ENCODE measurements at places on chromosomes 6 and 20.

- peak; percentile 74 for DNase-seq
Observed at GRCh38 chr6:8075185-8075584, 11.0 kb upstream of the BLOC1S5 start.

GRCh38 chr6:39217177-39217864, 12.0 kb downstream of the KCNK5 start:
- peak; percentile 66 for DNase-seq

DNA sequence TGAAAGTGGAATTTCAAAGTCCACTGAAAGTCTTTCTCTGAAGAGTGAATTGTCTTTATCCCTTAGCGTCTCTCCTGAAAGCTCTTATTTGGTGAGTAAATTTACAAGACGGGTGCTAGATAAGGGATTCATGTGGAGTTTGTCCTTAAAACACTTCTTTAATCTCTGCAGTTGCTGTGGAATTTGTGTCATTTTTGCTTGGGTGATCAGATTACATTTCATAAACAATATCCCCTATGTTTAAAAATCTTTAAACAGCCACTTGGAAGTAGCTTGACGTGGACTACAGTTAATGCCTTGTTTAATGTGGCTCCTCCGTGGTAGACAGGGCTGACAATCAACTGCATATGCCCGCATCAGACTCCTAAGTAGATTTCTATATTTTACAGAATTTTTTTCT, 175.4 kb upstream of the ZNF217 start:
- DNase-seq: no peak

GRCh38 chr6:51350308-51350904, 531.7 kb downstream of the TFAP2B start:
- peak; percentile 8 for DNase-seq

DNA sequence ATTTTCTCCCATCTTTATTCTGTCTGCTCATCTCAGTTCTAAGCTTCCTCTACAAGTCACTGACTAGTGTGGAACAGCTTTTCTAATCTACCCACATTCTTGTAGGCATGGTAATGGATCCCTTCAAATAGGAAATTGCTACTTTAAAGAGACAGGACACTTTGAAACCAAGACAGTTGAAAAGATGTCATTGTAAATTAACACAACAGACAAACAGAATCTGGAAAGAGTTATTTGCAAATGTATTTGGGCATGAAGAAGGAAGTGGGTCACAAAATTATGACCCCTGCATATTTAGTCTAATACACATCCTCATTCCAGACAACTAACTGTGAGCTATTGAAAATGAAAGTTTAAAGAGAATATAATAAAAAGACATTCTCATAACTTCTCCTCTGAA, 298.2 kb upstream of the MARCKS start:
- peak; percentile 12 for DNase-seq

- DNase-seq: peak; percentile 56
Observed at GRCh38 chr6:107652526-107653182, 162.7 kb downstream of the SOBP start.

GRCh38 chr6:151999194-151999593, 191.7 kb downstream of the ESR1 start:
- DNase-seq: no peak

DNA sequence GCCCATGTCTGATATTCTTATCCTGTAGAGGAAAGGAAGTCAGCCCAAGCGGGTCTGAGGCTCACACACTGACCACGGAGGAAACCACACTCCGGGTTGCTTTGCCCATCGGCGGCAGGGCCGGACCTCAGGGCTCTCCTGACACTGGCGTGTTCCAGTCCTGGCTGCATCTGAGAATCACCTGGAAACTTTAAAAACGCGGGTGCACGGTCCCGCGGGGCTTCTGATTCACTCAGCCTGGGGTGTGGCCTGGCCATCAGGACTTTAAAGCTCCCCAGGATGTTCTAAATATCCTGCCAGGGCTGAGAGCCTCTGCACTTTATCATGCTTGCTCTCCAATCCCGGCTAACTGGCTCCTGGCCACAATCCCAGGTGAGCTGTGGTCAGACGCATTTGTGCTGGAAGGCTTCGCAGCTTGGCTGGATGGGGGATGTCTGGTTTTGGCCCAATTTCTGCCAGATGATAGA, 47.7 kb upstream of the DACT2 start:
- DNase-seq: no peak

DNA sequence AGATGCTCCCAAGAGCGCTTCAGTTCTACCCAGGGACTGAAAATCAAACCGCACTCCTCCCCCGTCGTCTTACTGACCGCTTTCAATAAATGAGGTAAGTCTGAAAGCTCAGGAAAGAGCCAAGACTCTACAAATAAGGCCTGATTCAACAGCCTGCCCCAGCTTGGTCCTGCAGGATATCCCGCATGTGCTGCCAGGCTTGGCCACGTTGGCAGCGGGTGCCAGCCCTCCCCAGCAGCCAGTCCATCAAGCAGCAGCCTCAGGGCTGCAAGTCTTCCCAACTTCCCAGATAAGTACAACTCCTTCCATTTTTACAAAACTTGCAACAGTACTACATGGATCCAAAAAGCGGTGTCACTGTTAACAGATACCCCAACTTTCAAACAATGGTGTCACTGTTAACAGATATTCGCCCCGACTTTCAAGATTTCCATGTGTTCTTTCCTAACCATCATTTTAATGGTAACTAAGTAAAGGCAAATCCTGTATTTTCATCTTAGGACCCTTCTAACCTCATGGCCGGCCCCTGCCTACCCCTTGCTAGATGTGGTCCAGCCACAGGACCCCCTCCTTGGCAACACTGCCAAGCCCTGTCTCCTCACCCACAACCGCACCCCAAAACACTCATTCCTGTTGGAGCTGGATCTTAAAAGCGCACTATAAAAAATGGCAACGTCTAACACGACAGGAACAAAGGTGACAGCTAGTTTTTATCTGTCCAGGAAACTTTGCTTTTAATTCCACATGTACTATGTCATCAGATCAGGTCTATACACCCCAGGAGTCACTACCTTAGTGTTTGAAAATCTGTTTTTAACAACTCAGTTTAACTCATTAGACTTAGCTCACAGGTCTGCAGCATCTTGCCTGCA, 28.0 kb downstream of the DIDO1 start:
- DNase-seq: no peak

DNA sequence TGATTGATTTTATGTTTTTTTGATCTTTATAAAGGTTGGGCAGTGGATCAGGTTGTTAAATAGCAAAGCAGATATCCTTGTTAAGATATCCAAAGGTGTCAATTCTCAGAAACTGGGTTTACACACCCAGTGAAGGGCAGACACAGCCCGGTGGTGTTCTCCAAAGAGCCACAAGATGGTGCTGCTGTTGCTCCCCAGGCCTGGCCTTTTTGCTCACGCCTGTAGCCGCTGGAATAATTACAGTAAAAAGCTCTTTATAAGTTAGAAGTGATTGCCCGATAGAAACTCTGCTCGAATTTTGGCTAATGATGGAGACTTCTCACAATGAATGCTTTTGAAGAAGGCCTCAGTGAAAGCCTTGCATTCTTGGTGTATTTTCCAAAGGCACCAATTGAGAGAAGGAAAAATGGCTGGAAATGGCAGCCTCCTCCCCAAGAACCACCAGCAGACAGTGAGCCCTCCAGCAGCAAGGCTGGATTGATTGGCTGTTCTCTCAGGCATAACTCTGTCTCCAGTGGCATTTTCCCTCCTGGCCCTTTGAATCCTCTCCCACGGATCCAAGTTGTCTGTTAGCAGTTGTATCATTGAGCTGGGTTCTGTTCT, 120.5 kb upstream of the CHD6 start:
- peak; percentile 36 for DNase-seq

DNA sequence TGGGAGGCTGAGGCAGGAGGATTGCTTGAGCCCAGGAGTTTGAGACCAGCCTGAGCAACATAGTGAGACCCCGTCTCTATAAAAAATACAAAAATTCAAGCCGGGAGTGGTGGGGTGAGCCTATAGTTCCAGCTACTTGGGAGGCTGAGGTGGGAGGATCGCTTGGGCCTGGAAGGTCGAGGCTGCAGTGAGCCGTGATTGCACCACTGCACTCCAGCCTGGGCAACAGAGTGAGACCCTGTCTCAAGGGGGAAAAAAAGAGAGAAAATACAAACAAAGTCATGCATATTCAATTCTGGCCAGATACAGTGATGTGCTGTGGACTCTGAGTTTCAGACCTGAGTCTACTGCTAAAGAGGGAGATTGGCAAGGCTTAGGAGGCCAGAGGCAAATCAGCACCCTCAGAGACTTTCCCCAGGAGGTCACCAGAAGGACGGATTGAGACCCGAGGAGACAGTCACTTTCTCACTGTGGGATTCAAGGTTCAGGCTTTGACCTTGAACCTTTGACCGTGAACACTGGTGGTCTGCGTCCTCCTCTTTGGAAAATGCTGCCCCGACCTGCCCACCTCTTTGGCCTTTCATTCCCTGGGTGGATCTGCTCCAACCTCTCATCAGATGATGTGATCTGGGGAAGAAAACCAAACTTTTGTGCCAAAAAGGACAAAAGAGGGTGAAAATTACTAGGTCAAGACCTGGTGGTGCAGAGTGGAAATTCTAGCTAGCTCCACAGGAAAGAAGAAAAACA, 31.2 kb downstream of the TGM2 start:
- no peak for DNase-seq

DNA sequence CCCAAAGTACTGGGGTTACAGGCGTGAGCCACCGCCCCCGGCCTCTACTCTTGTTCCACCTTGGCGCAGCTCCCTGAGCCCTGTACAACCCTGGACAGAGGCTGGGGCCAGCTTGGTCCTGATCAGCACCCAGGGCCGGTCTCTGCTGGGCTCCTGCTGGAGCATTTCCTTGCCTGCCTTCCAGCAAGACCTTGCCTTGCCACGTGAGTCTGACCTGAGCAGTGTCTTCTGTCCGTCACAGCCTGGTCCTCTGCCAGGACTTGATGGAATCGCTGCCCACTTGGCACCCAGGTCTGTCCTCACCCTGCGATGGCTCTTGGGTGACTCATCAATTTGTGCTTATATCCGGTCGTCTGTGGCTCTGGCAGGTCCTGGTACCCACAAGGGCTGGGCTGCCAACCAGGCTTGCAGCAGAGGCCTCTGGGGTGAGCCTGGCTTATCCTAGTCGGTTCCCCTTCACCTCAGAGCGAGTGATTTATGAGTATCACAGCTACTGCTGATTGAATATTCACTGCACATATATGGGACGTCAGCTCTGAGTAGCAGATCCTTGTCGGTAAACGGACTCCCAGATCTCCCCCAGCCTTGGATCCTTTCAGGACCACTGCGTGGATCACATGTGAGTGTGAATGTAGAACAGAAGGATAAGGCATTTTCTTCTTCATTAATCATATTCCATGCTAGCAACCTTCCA, 10.1 kb upstream of the SULF2 start:
- DNase-seq: peak; percentile 71

GRCh38 chr20:36573798-36574365, 485 bp downstream of the TGIF2 start:
- DNase-seq: peak; percentile 46

DNA sequence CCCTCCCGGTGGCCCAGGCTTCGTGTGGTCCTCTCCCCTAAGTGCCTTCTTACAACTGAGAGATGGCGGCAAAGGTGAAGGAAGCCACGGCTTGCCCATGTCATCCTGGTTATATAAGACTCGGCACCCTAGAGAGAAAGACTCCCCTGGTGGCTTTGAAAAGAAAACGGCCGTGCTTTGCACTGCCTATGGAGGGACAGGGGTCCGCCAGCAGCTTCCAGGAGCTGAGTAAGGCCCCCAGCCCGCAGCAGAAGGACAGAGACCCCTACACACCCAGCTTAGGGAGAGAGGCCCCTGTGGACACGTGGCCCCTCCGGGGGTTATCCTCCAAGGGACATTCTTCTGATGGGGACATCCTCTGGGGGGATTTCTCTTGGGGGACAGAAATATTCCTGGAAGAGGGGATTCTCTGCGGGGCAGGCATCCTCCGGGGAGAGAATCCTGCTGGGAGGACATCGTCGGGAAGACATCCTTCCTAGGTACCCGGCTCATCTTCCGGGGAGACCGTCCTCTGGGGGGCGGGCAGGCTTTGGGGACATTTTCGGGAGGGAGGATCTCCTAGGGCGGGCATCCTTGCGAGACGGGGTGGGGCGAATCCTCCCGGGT, 511 bp upstream of the OGFR start:
- no peak for DNase-seq

DNA sequence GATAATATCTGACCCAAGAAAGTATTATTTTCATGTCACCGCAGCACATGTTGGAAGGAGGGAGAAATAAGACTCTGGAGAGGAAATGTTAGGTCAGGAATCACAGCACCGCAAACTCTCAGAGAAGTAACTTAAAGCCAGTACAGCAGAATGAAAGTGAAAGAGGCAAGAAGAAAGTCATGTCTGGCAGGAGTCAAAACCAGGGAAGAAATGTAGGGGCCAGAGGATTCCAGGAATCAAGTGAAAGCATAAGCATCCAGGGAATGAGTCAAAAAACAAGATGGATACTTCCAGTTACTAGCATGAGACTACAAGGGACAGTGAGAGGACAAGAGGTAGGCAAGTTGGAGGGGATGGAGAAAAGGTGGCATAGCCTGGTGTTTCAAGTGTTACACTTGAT, 80.4 kb downstream of the AK9 start:
- DNase-seq: no peak

GRCh38 chr6:14379568-14379967, 262.0 kb downstream of the CD83 start:
- DNase-seq: no peak

DNA sequence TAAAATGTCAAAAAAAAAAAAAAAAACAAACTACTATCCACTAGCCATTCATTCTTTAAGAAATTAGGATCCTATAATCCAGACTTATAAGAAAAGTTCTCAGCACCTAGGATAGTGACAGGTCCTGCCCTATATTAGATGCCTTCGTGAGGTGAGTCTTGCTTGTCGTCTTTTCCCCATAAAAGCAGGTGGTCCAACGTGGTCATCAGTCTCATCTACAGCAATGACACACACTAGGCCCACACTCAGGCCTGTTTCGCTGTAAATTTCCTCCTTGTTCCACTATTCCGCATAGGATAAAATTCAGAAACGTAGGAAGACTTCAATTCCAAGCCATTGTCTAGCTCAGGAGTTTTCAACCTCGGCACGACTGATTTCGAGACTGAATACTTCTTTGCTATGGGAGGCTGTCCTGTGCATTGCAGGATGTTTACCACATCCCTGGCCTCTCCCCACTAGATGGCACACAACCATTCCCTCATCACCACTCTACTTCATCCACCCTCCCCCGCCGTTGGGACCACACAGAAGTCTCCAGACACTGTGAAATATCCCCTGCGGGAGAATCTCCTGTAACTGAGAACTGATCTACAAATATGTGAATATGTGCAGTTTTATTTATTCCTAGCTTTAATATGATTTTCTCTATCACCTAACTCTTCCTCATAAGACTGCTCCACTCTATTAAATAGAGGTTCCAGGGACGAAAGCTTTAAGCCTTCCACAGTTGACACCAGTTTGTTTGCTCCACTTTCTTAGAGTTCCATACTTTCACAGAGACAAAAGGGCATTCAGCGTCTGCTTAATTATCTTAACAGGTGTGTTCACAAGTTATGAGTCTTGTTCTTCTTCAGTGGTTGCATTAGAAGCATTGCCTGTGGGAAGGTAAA, 346.3 kb downstream of the BMP2 start:
- DNase-seq: no peak

- peak; percentile 21 for DNase-seq
Observed at GRCh38 chr6:169160855-169161560, 92.6 kb downstream of the THBS2 start.
